ENCODE measurements at places on chromosomes 7 and 10.
A peak's percentile ranks its signal among the peaks of the same experiment; 100 is the strongest.

- H3K36me3 ChIP-seq = peaks cover 3% of the 10 kb centered on the region
- peak overlapping the region; percentile 40 for H3K4me3 ChIP-seq
- H3K4me1 ChIP-seq = peaks cover 5% of the 10 kb centered on the region
- no peak overlapping the region for H3K27ac ChIP-seq
- no peak for DNase-seq
- H3K27me3 ChIP-seq = no peaks in the 10 kb centered on the region
Observed at GRCh38 chr7:2478399-2478785, 2.2 kb upstream of the GRIFIN start.

DNA sequence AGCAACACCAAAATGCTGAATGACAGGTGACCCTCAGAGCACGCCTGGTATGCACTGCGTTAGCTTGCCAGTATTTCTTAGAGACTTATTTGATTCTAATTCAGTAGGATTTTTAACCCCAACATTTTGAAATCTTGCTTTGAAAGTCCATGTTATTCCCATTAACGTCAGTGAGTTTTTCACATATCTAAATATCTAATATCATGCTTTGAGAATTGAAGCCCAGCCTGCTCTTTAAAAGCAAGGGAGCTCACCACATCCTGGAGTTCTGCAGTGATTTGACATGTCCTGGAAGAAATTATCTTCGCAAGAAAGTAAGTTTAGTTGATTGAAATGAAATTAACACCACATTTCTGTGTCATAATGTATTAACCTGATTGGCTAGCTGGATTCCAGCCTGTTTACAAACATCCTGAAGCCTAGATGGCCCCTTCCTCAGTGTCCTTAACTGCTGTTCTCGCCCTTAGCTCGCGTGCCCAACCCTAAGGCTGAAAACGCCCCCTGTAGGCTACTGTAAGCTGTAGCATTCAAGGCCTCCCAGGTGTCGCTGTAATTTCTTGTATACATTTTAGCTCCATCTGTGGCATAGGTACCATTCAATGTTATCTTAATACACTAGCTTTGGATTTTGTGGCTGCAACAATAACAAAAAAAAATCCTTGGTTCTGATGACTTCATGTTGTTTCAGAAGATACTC is 191.5 kb downstream of the MGMT start:
- peaks cover 5% of the 10 kb centered on the region for H3K4me1 ChIP-seq
- H3K27me3 ChIP-seq = no peaks in the 10 kb centered on the region
- peaks cover 3% of the 10 kb centered on the region for H3K36me3 ChIP-seq
- no peak for DNase-seq

DNA sequence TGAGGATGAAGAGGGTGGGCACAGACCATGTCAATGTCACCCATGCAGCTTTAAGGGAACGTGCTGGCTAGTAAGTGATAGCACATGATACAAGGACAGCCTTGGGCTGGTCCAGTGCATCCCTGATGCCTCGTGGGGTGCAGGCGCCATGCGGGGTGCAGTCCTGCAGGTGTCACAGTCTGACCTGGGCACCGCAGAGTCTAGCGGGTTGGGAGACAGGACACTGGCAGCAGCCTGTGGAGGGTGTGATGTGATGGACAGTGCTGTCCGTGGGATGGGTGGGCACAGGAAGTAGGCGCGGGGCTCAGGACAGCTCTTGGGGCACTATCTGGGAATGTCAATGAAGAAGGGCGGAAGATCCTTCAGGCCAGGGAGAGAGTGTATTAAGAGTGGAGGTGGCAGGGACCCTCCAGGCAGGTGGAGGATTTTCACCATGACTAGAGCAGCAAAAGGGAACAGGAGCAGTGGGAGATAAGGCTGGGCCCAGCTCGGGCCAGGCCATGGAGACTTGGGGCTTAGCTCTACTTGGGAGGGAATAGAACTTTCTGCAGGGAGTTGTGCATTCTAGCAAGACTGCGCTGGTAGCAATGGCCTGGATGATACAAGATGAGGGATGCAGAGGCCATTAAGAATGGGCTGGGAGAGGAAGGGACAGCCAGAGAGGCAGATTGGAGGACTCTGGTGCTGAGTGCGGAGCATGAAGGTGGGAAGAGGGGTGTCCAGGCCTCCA is 122.5 kb downstream of the PTPN20 start:
- H3K4me3 ChIP-seq = no peak overlapping the region
- peaks cover 20% of the 10 kb centered on the region for H3K27me3 ChIP-seq
- peaks cover 4% of the 10 kb centered on the region for H3K36me3 ChIP-seq
- no peaks in the 10 kb centered on the region for H3K4me1 ChIP-seq
- no peak for DNase-seq
- no peak overlapping the region for H3K27ac ChIP-seq

DNA sequence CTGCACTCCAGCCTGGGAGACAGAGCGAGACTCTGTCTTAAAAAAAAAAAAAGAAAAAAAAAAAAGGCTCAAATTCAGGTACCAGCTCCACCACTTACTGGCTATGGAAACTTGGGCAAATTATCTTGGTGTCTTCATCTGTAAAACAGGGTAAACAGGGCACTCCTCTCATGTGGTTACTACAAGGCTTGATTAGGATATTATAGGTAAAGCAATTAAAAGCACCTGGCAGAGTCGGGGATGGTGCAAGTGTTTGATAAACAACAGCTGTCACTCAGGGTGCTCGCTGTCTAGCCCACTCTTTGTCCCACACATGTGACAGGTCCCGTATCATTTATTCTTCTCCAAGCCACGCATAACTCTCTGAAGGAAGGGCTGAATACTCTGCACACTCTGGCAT is 96.9 kb downstream of the SORBS1 start:
- H3K4me3 ChIP-seq = no peak overlapping the region
- H3K36me3 ChIP-seq = no peaks in the 10 kb centered on the region
- no peaks in the 10 kb centered on the region for H3K4me1 ChIP-seq
- DNase-seq = no peak
- H3K27ac ChIP-seq = no peak overlapping the region
- peaks cover 20% of the 10 kb centered on the region for H3K27me3 ChIP-seq

DNA sequence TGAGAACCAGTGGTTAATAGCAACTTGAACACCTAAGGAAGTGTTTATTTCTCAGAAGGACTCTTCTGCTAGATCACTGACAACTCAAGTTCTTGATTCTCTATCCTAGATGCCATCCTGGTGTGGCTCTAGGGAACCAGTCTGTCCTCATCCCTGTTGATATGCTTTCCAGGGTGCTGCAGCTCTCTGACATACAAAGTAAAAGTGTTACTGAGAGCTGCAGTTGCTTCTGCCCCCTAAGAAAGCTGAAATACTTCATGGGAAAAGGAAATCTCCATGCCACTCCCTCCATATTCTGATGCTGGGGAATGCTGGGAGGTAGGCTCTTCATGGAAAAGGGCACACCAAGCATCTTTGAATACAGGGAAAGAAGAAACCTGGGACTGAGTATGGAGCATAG is 168.1 kb downstream of the KLF6 start:
- H3K27ac ChIP-seq = no peak overlapping the region
- peaks cover 18% of the 10 kb centered on the region for H3K27me3 ChIP-seq
- no peak for DNase-seq
- no peak overlapping the region for H3K4me3 ChIP-seq

DNA sequence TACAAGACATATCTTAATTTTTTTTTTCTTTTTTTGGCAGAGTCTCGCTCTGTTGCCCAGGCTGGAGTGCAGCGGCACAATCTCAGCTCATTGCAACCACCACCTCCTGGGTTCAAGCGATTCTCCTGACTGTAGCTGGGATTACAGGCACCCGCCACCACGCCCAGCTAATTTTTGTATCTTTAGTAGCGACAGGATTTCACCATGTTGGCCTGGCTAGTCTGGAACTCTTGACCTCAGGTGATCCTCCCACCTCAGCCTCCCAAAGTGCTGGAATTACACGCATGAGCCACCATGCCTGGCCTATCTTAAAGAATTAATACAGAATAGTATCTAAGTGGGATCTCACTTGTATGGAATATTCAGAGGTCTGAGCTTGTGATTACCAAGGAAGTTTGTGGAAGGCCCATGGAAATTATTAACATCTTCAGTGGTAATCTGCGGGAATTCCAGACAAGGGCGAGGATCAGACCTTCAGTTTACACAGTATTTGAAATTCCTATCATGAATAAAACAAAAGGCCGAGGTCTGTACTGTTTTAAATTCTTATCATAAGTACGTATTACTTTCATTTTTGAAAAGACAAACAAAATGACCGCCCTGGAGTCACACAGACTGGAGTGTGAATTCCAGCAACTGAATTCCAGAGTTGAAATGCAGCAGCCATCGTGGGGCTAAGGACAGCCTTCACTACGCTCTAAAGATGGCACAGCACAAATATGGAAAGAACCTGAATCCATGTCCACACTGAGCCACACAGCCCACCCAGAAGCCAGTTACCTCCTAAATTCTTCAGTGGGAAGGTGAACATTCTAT is 16.7 kb downstream of the GPRIN2 start:
- DNase-seq = no peak
- no peak overlapping the region for H3K4me3 ChIP-seq
- H3K27ac ChIP-seq = no peak overlapping the region
- peaks cover 53% of the 10 kb centered on the region for H3K27me3 ChIP-seq

GRCh38 chr7:83469076-83469475 is 179.9 kb downstream of the SEMA3E start:
- no peaks in the 10 kb centered on the region for H3K4me1 ChIP-seq
- H3K4me3 ChIP-seq = no peak overlapping the region
- no peaks in the 10 kb centered on the region for H3K27me3 ChIP-seq
- peaks cover 3% of the 10 kb centered on the region for H3K36me3 ChIP-seq
- no peak overlapping the region for H3K27ac ChIP-seq

GRCh38 chr7:150381785-150382122 is 2.6 kb downstream of the ZNF775 start:
- H3K36me3 ChIP-seq = peaks cover 8% of the 10 kb centered on the region
- H3K27me3 ChIP-seq = no peaks in the 10 kb centered on the region
- H3K4me3 ChIP-seq = no peak overlapping the region

DNA sequence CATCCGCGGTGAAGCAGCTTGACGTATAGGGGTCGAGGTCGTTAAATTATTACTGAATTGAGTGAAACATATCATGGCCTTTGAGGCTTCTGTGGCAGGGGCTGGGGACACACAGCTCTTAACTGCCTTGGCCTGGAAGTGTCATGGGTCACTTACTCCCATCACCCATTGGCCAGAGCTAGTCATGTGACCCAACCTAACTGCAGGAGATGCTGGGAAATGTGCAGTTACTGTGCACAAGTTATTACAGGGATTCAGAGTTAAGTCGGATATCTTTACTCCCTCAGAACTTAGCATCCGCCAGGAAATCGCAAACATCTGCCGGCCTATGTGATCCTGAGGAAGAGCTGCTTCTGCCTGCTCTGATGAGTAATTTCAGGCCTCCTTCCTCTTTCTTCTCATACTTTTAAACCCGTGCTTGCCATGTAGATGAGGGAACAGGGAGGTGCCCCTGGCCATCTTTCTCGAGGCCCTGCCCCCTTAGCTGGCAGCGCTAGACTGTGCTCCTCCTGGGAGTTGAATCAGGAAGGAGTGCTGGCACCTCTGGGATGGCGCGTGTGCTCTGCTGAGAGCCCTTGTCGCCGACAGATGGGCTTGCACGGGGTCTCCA is 203.6 kb downstream of the TCF7L2 start:
- H3K36me3 ChIP-seq = peaks cover 6% of the 10 kb centered on the region
- H3K27me3 ChIP-seq = no peaks in the 10 kb centered on the region
- no peak for DNase-seq
- H3K4me1 ChIP-seq = no peaks in the 10 kb centered on the region
- no peak overlapping the region for H3K27ac ChIP-seq
- no peak overlapping the region for H3K4me3 ChIP-seq

- H3K36me3 ChIP-seq = no peaks in the 10 kb centered on the region
- no peak for DNase-seq
- H3K27me3 ChIP-seq = no peaks in the 10 kb centered on the region
- H3K4me1 ChIP-seq = no peaks in the 10 kb centered on the region
- H3K27ac ChIP-seq = no peak overlapping the region
- H3K4me3 ChIP-seq = no peak overlapping the region
Observed at GRCh38 chr10:18474118-18474455, 177.3 kb downstream of the NSUN6 start.

DNA sequence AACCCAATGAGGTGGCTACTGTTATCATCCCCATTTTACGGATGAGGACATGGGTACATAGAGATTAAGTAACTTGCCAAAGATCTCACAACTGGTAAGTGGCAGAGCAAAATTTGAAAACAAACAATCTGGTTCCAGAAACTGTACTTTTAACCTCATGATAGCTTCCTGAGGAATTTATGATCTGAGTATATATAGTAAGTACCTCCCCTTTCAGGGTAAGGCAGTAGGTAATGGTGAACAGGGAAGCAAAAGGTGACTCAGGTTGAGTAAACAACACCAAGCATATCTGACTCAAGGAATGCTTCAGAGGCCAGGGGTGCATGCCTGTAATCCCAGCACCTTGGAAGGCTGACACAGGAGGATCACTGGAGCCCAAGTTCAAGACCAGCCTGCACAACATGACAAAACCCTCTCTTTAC is 21.1 kb downstream of the KLLN start:
- H3K4me1 ChIP-seq = peaks cover 4% of the 10 kb centered on the region
- H3K27me3 ChIP-seq = no peaks in the 10 kb centered on the region
- no peak for DNase-seq
- H3K27ac ChIP-seq = no peak overlapping the region

DNA sequence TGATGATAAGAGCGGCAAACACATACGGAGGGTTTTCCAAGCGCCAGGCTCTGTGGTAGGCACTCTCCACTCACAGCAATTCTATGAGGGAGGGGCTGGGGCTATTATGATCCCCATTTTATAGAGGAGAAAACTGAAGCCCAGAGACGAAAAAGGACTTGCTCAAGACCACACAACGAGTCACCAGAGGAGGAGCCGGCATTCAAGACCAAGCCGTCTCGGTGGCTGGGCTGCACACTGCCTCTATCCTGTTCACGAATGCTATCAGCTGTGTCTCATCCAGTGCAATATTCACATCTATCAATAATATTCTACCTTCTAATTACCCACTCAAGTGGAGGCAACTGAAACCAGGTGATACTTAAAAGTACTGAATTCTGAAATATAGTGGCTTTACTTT is 67.8 kb upstream of the NMT2 start:
- H3K4me1 ChIP-seq = peaks cover 7% of the 10 kb centered on the region
- DNase-seq = no peak
- H3K27me3 ChIP-seq = no peaks in the 10 kb centered on the region
- peak overlapping the region; percentile 53 for H3K27ac ChIP-seq

GRCh38 chr10:110138197-110138812 is 69.1 kb upstream of the MXI1 start:
- H3K36me3 ChIP-seq = peaks cover 21% of the 10 kb centered on the region
- H3K4me3 ChIP-seq = no peak overlapping the region
- H3K4me1 ChIP-seq = peaks cover 26% of the 10 kb centered on the region
- no peak overlapping the region for H3K27ac ChIP-seq
- no peaks in the 10 kb centered on the region for H3K27me3 ChIP-seq

- H3K27me3 ChIP-seq = no peaks in the 10 kb centered on the region
- no peak for DNase-seq
Observed at GRCh38 chr7:107902381-107902780, 11.4 kb downstream of the DLD start.

Data from effector memory CD8-positive, alpha-beta T cell (primary cell).